Activated naive CD8-positive, alpha-beta T cell treated with anti-CD3 and anti-CD28 coated beads for 36 hours (primary cell): ENCODE measurements at places on chromosomes 4 and X.

DNA sequence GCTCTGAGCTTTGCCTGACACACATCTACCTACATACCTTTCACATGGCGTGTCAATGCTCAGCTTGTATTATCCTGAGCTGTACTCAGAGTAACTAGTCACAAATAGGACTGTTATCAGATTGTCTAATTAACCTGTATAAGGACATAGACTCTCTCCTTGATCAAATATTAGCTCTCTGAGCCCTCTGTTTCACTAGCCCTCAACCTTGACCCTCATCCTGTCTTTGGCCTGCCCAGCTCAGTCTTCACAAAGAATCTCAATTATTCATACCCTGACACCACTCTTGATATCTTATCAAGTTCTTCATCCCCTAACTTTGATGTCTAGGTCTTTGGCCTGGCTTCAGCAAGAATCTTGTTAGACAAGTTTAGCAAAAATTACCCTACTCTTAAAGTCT lies 320.7 kb upstream of the PCDH7 start:
- DNase-seq, result no peak

GRCh38 chr4:183320211-183321059 lies at the start of gene CLDN22:
Gene CLDN22, minus strand, starts transcription at chr4:183320276. Its CDS starts 58 bp downstream, at chr4:183320218.
- DNase-seq, result no peak

- no peak for DNase-seq
Observed at GRCh38 chr4:159104694-159105414, 2.0 kb downstream of the RAPGEF2 start.

GRCh38 chr4:2689114-2689513 lies 67.0 kb downstream of the TNIP2 start:
- no peak for DNase-seq

DNA sequence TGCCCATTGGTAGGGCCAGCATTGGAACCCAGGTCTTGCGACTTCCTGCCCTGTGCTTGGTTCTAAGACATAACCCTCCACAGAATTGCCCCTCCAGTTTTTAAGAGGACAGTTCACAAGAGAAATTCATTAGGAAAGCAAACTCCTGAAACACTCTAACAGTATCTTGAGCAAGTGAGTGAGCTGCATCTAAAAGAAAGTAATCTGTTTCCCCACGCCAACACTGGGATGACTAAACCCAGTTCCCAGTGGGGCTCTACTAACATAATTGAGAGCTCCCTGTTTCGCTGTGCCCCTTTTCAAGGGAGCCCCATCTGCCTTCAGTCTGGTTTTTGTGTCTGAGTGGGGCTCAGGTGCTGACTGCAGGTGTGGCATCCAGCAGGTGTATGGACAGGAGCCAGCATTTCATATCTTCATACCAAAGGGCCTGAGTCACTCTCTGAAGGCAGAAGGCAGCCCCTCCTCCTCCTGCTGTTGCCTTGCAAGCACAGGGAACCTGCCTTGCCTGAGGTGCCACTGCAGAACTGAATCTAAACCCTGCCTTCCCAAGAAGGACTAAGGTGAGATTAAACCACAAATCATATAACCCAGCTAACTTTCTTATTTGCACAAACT lies 8.0 kb downstream of the AMOT start:
- no peak for DNase-seq

GRCh38 chr4:80321776-80322175 lies 13.8 kb upstream of the CFAP299 start:
- DNase-seq, result no peak

GRCh38 chrX:153725832-153726285 lies 1.2 kb downstream of the ABCD1 start:
- DNase-seq, result no peak

DNA sequence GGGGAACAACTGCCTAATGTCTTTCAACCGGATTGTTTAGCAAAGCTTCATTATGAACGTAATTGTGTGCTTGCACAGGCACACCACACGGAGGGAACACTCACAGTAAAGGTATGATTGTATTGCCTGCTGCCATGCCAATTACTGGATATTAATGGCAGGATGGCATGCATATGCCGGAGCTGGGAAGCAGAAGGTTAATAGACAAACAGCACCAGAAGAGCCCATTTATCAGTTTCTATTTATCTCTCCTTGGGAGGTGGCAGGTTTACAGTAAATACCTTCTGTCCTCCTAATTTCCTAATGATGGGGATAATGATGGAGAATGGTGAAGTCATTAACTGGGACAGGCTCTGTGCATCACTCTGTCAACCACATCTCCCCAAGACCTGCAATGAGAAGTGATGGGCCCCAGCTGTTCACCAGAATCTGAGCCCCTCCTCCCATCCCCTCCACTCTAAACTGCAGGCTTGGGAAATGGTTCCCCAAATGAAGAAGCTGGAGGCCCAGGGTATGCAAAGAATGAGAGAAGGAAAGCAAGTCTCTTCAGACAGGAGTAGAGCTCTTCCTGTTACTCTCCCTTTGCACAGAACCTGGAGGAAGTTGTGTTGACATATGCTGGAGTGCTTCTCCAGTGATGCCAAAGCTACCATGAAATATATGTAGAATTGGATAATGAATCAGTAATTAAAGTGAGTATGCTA lies 160.8 kb downstream of the NAA11 start:
- no peak for DNase-seq

DNA sequence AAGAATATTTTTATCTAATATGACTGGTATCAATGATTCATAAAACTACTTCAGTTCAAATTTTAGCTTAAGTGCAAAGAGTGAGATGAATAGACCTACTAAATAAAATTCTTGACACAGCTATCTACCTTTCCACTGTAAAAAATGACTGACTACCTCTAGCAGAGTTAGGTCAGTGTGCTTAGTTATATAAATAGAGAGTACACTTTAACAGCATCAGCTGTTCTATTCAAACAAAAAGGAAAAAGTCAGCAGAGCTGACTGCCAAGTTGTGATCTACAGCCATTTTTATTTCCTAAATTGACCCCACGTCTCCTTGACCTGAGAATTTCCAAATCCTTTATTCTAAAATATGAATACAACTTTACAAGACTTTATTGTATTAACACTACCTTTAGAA lies 262.4 kb downstream of the CAMK2D start:
- no peak for DNase-seq

- no peak for DNase-seq
Observed at GRCh38 chr4:14879683-14880082, 122.6 kb upstream of the CPEB2 start.

GRCh38 chr4:142846729-142847596 lies 862 bp upstream of the INPP4B start:
- DNase-seq, result peak; percentile 67

GRCh38 chr4:17301266-17301665 lies 210.6 kb downstream of the QDPR start:
- no peak for DNase-seq

GRCh38 chr4:159148441-159148840 lies 45.6 kb downstream of the RAPGEF2 start:
- no peak for DNase-seq
